ENCODE measurements at places on chromosomes 2 and 18. TPM values are rescaled to one million over a fixed set of nuclear protein-coding genes. Genes with fewer than 3 reads are reported as not detected.

The EGR4 gene
- 0.22 TPM for total RNA-seq

The TCF7L1 gene
- not detected for total RNA-seq

The B4GALT6 gene
- total RNA-seq, result not detected

The SLC5A7 gene
- total RNA-seq, result not detected

The NPHP1 gene
- 0.11 TPM for total RNA-seq

The CPO gene
- total RNA-seq, result not detected

GRCh38 chr18:9552616-9553015 is 61.7 kb downstream of the PPP4R1 start:
- DNase-seq, result no peak

DNA sequence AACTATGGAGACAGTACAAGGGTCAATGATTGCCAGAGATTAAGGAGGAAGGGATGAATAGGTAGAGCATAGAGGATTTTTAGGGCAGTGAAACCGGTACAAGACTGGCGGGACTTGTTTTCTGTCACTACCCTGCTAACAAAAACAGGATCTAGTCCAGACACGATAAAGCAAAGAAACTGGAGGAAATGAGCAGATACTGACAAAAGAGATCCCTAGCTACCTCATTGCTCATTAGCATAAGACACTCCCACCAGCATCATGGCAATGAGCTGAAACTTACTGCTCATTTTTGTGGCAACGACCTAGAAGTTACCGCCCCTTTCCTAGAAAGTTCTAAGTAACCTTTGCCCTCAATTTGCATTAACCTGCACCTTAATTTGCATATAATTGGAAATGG is 131.2 kb downstream of the ETAA1 start:
- no peak for DNase-seq

- no peak for DNase-seq
Observed at GRCh38 chr2:172374318-172375240, 52.8 kb upstream of the ITGA6 start.

DNA sequence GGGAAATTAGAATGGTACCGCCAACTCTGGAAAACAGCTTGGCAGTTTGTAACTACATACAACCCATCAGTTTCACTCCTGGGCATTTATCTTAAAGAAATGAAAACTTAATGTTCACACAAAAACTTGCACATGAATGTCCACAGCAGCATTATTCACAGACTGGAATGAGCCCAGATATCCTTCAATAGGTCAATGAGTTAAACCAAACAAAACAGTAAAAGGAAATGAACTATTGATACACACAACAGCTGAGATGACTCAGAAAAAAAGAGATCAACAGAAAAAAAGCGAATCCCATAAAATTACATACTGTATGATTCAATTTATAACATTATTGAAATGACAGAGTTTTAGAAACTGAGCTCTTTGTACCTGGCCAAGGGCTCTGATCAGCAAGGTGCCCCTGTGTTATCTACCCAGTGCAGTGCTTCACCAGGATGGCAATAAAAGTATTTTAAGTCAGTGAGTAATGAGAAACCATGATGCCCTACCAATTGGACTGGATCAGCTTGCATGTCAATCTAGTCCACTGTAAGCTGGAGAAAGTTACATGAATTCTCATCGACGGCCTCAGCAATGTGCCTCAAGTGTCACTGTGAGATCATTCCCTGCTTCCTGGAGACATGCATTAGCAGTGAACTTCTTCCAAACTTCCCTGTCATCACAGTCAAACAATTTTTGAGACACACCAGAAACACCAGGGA is 21.9 kb downstream of the TMEM237 start:
- DNase-seq, result no peak

DNA sequence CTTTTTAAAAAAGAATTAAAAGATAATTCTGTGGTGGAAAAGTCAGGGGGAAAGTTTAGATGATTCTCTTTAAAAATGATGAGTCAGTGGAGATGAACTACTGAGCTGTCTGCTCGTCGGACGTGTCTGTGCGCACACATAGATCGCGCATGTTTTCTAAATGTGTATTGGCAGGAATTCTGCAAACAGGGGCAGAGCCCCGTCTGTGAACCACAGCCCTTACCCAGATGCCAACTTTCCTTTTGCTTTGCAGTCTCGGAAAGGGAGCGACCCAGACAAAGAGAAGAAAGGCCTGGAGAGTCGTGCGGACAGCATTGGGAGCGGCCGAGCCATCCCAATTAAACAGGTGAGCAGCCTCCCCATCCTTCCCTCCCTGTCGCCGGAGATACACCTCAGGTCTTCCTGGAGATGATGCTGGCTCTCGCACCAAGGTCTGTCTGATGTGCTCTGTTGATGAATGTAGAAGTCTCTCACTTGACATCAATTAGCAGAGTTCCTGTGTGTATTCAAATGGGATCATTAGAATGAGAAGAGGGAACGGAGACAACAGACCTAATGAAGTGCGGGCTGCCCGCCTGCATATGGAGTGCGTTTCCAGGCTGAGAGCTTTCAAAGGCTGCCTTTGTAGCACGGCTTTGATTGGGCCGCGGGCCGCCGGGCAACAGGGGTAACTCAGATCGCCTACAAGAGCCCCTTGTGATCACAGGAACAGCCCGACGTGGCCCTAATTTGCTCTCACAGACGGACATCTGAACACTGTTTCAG is 313.3 kb downstream of the AGAP1 start:
- DNase-seq, result no peak

GRCh38 chr2:7048762-7049294 is 131.6 kb downstream of the RNF144A start:
- no peak for DNase-seq

- DNase-seq, result no peak
Observed at GRCh38 chr2:20222014-20222768, 2.7 kb downstream of the SDC1 start.

DNA sequence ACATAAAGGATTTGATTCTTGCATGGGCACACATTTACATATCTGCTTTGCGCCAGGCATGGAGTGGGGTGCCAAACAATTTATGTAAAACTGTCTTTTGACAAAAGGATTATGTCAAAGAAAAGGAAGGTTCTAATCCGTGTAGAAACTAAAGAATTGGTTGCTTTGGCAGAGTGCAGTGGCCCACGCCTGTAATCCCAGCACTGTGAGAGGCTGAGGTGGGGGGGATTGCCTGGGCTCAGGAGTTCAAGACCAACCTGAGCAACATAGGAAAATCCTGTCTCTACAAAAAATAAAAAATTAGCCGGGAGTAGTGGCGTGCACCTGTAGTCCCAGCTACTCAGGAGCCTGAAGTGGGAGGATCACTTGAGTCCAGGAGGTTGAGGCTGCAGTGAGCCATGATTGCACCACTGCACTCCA is 1.1 kb upstream of the MTERF4 start:
- peak; percentile 49 for DNase-seq

DNA sequence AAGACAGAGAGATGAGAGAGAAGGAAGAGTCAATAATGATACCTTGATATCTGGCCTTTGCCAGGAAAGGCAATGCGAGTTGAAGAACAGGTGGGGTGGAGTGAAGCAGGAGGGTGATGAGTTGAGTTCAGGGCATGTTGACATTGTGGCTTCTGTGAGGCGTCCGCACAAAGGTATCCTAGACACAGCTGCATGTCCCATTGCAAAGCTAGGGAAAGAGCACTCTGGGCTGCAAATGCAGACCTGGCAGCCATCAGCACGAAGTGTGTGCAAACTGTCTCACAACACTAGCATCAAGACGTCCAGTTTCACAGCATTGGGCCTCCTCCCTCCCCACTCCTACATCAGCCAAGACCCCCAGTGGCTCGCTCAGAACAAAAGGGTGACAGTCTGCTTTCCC is 36.1 kb downstream of the TEX51 start:
- no peak for DNase-seq

DNA sequence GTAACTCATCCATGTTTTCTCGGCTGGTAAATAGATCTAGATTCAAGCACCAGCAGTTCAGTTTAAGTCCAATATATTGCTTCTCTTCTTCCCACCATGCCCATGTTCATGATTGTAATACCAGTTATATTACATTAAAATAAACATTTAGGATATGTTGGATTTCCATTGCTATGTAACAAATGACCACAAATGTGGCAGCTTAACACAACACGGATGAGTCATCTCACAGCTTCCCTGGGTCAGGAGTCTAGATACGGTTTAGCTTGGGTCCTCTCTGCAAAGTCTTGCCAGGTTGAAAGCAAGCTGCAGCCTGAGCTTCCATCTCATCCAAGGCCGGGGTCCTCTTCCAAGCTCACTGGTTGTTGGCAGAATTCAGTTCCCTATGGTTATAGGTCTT is 39.4 kb upstream of the SMAD2 start:
- DNase-seq, result no peak

GRCh38 chr2:64626963-64627760 is 26.6 kb downstream of the SERTAD2 start:
- no peak for DNase-seq

DNA sequence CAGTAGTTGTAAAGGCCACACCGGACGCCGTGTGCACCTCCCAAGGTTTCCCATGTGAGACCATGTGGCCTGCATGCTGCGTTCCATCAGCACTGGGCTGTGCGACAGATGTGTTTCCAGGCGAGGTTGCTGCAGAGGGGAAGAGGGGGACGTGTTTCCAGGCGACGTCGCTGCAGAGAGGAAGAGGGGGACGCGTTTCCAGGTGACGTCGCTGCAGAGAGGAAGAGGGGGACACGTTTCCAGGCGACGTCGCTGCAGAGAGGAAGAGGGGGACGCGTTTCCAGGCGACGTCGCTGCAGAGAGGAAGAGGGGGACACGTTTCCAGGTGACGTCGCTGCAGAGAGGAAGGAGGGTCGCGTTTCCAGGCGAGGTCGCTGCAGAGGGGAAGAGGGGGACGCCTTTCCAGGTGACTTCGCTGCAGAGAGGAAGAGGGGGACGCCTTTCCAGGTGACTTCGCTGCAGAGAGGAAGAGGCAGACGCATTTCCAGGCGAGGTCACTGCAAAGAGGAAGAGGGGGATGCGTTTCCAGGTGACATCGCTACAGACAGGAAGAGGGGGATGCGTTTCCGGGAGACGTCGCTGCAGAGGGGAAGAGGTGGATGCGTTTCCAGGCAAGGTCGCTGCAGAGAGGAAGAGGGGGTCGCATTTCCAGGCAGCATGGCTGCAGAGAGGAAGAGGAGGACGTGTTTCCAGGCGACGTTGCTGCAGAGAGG is 24.5 kb downstream of the NFATC1 start:
- no peak for DNase-seq

- DNase-seq, result peak; percentile 5
Observed at GRCh38 chr2:151238527-151239487, 22.9 kb downstream of the RBM43 start.

GRCh38 chr2:224776795-224777558 is 60.8 kb upstream of the CCDC195 start:
- no peak for DNase-seq

- DNase-seq, result no peak
Observed at GRCh38 chr2:240819858-240820606, at the start of gene KIF1A. TSS of gene KIF1A (minus strand) at chr2:240820219. CDS start at chr2:240797752, 22,467 bp downstream.

- no peak for DNase-seq
Observed at GRCh38 chr2:98245491-98245890, 100.8 kb upstream of the CNGA3 start.

DNA sequence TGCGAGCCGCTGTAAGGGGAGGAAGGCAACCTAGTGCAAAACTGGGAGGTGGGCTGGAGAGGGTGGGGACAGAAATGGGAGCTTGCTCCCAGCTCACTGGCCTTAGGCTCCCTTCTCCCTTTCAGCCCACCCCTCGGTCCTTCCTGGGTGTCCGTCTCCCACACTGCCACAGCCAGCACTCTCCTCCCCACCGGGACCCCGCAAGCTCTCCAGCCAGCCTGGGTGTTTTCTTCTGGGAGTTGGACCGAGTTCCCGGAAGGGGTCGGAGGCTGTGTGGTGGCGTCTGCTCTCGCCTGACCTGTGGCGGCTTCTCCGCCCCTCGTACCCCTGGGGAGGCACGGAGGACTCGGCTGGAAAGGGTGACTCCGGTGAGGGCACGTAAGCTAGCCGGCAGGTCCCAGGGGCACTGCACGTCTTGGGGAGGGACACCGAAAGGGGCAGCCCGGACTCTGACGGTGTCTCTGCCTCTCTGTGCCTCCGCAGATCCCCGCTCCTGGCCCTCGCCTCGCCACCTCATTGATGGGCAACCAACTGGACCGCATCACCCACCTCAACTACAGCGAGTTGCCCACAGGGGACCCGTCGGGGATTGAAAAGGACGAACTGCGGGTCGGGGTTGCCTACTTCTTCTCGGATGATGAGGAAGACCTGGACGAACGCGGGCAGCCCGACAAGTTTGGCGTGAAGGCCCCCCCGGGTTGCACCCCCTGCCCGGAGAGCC is 1.1 kb downstream of the LRATD1 start:
- no peak for DNase-seq
